Chondrocyte (in vitro differentiated cells): ENCODE measurements at places on chromosomes 6 and 20.
A peak's percentile ranks its signal among the peaks of the same experiment; 100 is the strongest.

DNA sequence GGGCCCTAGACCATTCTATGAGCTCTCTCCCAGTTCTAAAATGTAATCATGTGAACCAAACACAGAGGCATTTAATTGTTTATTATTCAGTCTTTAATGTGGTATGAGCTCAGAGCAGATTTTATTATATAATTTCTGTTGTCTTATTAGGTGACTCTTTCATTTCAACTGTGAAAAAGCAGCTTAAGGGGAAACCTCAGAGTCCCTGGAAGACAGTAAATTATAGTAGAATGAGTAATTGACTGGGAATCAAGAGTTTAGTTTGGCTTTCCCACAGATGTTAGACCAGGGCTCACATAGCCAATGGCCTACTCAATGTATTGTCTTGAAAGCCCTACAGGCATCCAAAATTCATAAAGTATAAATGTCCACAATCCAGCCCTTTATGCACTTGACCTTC is 390.4 kb upstream of the SLC35B3 start:
- no peak for DNase-seq

DNA sequence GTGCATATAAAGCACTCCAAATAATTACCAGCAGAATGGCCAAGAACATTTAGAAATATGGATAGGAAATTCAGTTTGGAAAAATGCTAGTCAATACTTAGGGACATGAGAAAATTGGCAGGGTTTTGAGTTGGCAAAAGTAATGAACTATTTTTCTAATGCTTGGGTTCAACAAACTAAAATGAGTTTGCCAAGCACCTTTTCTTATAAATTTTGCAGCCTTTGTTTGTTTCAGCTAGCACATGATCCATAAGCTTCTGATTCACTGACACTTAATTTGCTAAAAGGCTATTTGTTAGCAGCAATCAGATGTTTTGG is 324.8 kb downstream of the QKI start:
- no peak for DNase-seq

- DNase-seq: no peak
Observed at GRCh38 chr6:140987364-140988155, 1145.2 kb upstream of the GJE1 start.

DNA sequence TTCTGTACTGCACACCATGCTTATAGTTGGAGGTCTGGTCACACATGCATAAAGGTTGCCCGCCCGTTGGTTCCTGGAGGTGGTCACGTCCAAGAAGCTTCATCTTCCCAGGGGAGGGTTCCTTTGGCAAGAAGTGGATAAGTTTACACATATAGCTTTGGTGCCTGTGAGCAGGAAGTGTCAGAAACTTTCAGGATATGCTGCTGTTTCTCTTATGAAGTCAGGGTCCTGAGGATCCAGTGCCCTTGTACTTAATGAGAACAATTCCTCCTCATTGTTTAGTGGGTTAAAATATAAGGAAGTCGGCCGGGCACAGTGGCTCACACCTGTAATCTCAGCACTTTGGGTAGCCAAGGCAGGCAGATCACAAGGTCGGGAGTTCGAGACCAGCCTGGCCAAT is 115.5 kb upstream of the DUSP22 start:
- DNase-seq: no peak

GRCh38 chr6:90350689-90351554 is 54.3 kb upstream of the BACH2 start:
- DNase-seq: no peak

GRCh38 chr6:148118244-148118643 is 224.4 kb upstream of the SASH1 start:
- DNase-seq: no peak

DNA sequence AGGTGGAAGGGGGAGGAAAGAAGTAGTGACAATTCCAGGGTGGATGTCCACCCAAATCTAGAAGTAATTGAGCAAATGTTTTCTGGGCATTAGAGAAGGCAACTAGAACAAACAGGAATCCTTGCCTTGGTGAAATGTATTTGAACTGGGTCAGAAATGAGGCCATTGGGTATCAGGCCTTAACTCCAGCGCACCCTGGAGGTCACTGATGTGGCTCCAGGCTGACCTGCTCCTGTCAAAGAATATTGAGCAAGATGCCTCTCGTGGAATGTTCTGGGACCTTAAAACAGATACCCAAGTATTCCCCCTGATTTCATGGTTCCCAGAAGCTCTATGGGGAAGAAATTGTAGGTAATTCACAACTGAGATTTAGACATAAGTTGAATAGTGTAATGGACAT is 6.9 kb downstream of the HLA-DPB1 start:
- no peak for DNase-seq

DNA sequence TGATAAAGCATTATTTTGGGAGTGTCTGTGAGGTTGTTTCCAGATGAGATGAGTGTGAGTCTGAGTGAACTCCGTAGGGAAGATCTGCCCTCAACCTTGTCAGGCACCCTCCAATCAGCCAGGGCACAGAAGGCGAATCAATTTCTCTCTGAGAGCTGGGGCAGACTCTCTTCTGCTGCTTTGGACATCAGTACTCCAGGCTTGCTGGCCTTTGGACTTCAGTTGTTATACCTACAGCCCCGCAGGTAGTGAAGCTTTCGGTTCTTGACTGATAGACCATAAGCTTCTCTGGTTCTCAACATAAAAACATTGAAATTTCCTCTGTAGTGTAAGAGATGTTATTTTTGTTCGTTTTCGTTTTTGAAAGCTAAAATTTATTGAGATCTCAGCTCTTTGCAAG is 71.4 kb downstream of the MAFB start:
- DNase-seq: no peak

DNA sequence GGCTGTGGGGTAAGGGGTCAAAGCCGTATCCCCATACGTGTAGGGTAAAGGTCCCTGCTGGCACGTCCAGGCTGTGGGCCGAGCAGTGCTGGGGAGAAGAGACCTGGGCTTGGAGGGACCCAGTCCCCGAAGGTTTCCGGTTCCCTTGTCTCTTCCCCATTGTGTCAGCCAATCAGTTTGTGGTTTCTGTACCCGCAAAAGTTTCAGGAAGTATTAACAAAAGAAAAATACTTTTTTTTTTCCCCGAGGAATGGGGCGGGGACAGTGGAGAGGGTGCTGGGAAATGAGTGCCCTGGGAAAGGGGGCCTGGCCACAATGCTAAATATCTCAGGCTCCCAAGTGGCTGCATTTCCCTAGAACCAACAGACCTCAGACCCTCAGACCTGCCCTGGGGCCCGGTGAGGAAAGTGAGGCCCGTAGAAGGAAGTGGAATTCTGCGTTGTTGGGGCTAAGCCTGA is 15.2 kb upstream of the AMD1 start:
- no peak for DNase-seq

GRCh38 chr6:127576874-127577273 is at the start of gene C6orf58:
Gene C6orf58 (plus strand): TSS chr6:127577174. CDS start chr6:127577186, 12 bp downstream.
- DNase-seq: no peak

DNA sequence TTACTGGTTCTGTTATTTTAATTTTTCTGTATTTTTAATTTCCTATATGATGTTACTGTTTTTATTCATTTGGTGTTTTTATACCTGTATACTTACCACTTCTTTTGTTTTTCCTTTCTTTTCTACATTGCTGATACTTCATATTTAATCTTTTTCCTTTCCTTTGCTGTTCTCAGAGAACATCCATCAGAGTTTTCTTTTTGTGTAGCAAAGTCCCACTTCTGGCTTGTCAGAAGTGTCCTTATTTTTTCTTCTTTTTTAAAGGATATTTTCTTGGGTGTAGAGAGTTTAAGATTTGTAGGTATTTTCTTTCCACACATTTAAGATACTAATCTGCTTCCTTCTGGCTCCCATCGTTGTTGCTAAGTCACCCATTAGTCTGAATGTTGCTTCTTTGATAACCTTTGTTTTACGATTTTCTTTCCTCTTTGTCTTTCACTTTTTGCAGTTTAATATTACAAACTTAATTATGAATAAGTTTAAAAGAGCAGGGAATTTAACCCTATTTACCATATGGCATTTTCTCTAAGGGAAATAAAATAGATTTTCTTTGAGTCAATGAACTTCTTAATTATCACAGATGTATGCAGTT is 18.5 kb downstream of the CD2AP start:
- no peak for DNase-seq

GRCh38 chr20:64080013-64080812 is at the start of gene OPRL1:
Gene OPRL1 (plus strand): TSS chr20:64080082. CDS start chr20:64092721, 12,639 bp downstream.
- DNase-seq: no peak

DNA sequence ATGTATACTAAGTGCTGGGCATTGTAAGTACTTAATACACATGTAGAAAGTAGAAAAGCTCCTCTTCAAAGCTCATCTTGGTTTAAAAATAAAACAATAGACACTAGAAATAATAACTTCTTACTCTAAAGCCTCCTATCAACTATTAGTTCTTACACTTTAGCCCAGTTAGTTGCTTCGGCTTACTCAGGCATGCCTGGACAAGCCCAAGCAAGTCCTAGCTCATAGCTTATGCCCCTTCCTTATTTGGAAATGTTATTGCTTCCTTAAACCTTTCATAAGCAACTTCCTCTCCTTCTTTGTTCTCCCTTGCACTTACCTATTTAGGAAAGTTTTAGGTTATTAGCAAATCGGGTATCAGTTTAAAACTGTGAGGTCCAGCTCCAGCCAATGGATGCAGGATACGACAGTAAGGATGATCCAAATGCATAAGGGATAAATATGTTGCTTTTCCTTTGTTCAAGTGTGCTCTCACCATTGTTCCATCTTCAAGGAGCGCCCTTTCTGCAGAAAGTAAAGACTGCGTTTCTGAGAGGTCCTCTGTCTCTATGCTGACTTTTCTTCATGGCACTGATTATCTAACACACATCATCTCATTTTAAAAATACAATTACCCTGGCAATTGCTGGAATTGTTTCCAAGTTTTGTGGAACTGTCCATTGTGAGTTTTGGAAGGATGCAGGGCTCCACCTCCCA is 12.3 kb downstream of the TMEM30A start:
- DNase-seq: no peak

DNA sequence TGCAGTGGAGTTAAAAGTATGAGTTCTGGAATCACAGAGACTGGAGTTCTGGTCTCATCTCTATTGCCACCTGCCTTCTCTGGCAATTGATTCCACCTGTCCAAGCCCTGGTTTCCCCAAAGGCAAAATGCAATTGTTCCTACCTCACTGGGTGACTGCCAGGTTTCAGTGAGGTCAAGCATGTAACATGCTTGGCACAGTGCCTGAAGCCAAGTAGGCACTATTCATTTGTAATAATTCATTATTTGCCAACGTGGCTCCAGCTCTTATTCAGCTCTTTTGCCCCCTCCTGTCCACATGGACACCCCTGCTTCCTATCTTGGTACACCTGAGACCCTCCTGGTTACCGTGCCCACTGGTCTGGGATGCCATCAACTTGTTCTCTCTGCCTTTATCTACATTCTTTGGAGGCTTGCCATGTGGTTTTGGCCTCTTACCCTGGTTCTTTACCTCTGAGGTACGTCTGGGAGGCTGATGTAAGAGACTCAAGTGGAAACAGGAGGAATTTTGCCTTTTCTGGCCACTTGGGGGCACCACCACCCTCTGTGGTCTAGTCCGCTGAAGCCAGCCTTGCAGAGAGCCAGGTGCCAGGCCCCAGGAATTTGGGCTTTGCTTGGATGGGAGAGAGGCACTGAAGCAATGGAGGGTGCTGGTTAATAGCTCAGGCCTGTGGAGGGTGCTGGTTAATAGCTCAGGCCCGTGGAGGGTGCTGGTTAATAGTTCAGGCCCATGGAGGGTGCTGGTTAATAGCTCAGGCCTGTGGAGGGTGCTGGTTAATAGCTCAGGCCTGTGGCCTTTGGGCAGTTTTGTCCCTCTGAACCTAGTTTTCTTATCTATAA is 1.7 kb downstream of the KCNK15 start:
- DNase-seq: no peak

DNA sequence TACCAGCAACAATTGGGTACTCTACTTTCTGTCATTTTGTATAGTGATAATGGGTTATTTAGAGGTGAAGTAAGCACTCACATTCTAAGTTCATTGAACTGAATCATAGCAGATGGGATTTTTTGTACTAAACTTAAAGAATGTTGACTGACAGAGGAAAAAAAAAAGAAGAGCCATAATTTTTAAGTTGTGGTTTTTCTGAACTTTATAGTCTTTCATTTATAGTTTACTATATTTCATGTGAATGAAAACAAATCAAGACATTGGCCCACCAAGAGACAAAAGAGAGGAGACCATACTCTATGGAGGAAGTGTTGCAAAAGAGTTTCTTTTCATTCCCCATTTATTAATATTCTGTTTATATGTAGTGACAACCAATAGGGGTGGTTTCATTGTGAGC is 685.7 kb downstream of the BCKDHB start:
- no peak for DNase-seq

GRCh38 chr20:13819885-13820645 is 35.2 kb downstream of the NDUFAF5 start:
- no peak for DNase-seq

DNA sequence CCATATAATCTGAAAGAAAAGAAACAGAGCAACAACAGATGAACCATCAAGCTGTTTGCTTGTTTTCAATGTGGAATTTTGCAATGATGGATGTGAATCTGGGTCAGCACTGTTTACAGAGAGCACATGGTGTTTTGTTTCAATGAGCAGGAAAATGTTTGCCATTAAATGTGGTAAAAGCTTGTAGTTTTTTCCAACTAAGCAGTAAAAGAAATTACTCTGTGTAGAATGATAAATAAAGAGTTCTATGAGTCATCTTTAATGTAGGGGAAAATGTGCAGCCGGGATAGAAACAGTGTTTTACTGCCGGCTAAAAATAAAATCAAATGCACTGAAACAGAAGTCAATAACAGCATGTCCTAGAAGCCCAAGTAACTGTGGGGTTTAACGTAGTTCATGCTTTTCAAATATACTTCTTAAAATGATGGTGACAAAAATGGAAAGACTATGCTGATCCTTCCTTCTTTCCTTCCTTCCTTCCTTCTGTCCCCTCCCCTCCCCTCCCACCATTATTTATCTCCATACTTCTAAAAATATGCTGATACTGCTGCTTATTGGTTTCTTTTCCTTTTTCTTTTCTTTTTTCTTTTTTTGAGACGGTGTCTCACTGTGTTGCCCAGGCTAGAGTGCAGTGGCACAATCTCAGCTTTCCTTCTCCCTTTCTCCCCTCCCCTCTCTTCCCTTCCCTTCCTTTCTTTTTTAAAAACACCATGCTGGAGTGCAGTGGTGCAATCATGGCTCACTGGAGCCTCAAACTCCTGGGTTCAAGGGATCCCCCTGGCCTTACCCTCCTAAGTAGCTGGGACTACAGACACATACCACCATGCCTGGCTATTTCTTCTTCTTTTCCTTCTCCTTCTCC is 6.3 kb upstream of the NAA20 start:
- no peak for DNase-seq

GRCh38 chr6:80618953-80619352 is 512.5 kb downstream of the BCKDHB start:
- no peak for DNase-seq

GRCh38 chr6:137277971-137278637 is 58.9 kb upstream of the IFNGR1 start:
- DNase-seq: no peak

GRCh38 chr6:41064841-41065240 is 7.3 kb downstream of the OARD1 start:
- no peak for DNase-seq

DNA sequence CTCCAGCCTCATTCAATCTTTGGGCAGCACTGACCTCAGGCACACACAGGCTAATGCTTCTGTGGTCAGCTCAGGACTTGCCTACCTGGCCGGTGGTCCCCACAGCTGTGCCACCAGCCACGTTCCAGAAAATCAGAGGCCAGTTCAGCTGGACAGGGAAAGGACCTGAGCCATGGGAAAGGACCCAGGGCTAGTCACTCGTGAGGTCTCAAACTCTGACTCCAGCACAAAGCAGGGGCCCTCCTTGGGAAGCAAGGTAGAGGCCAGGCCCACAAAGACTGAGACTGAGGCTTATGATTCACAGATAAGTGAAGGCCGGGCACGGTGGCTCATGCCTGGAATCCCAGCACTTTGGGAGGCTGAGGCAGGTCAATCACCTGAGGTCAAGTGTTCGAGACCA is 22.4 kb upstream of the HELZ2 start:
- no peak for DNase-seq

- DNase-seq: peak; percentile 79
Observed at GRCh38 chr6:158033077-158033750, 51.6 kb downstream of the SYNJ2 start.
